Tibial nerve (tissue), 4 donors: ENCODE measurements at places on chromosomes 16 and 17. TPM values are rescaled to one million over a fixed set of nuclear protein-coding genes. Genes with fewer than 3 reads are reported as not detected.

Gene KRT20
- not detected for total RNA-seq

Gene ACSM3
- total RNA-seq, result 1.3 TPM

Gene PDIA2
- 3.9 TPM for total RNA-seq

Gene EMP2
- 60.5 TPM for total RNA-seq

Gene RRN3
- 38.1 TPM for total RNA-seq

Gene ZNF597
- 2.2 TPM for total RNA-seq

Gene ADAMTS18
- total RNA-seq, result 0.60 TPM

Gene KRTAP17-1
- not detected for total RNA-seq

Gene KRT25
- 0.22 TPM for total RNA-seq

Gene RNF222
- total RNA-seq, result not detected

Gene TBC1D3
- total RNA-seq, result not detected

Gene CCL7
- not detected for total RNA-seq

Gene SMIM5
- 17.3 TPM for total RNA-seq

Gene OMG
- total RNA-seq, result not detected

Gene SNX20
- total RNA-seq, result 5.1 TPM

Gene CRYM
- total RNA-seq, result not detected

Gene NOS2
- total RNA-seq, result 0.22 TPM

Gene JPT1
- 18.2 TPM for total RNA-seq

Gene SLX4
- 8.1 TPM for total RNA-seq

Gene AIPL1
- total RNA-seq, result not detected
